Inflammatory macrophage (primary cell): ENCODE measurements at places on chromosomes 1 and 21.

GRCh38 chr1:26015358-26015757 is 6.2 kb upstream of the EXTL1 start:
- DNase-seq: peak; percentile 98

- DNase-seq: peak; percentile 32
Observed at GRCh38 chr1:225845571-225846259, 35.8 kb downstream of the EPHX1 start.

GRCh38 chr1:23408797-23409290 is 15.7 kb downstream of the TCEA3 start:
- DNase-seq: no peak

- no peak for DNase-seq
Observed at GRCh38 chr1:30764939-30765555, 7.5 kb upstream of the LAPTM5 start.

GRCh38 chr1:43405219-43405875 is 15.6 kb downstream of the SZT2 start:
- DNase-seq: no peak

DNA sequence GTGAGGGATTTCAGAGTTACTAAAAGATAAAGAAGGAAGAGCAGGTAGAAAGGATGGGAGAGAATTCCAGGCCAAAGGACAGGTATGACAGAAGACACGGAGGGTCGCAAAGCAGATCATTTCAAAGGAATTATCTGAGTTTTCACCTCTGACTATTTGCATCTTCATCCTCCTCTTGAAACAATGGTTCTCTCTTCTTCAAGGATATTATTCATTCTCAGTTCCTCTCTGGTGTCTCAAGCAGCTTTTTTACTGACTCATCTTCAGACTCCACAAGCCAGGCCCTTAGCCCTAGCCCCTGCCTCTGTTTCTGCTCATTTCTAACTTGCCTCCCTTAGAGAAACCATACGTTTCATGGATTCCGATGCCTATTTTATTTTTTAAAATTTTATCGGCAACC is 15.0 kb downstream of the DDX59 start:
- DNase-seq: peak; percentile 41

GRCh38 chr1:203567596-203567995 is 59.0 kb upstream of the ATP2B4 start:
- DNase-seq: no peak

GRCh38 chr21:16002874-16003466 is 273.2 kb downstream of the USP25 start:
- DNase-seq: no peak

- no peak for DNase-seq
Observed at GRCh38 chr1:81230983-81231728, 569.6 kb upstream of the ADGRL2 start.

DNA sequence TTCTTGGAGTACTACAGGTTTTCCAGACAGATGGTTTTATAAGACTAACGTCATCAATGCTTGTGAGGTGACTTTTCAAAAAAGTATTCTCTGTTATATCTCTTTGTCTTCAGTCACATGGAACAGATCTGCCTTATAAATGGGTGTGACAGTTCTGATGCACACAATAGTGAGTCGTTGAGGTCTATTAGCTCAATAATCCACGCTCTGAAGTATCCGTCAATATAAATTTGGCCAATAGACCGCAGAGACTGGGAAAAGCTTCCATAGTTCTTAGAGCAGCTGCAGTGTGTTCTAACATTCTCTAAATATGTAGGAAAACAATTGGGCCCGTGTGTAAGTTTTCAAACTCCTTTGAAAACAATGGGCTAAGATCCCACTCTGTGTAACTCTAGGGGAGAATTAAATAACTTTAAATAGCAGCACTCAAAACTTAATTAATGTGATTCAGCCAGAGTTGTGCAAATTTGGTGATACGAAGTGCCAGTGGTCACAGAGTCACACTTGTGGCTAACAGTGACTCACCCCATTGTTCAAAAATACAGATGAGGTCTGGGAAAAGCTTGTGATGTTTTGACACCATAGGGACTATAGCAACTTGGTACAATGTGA is 316.0 kb downstream of the LMO4 start:
- DNase-seq: no peak

GRCh38 chr1:183694066-183694465 is 41.0 kb upstream of the APOBEC4 start:
- peak; percentile 21 for DNase-seq

DNA sequence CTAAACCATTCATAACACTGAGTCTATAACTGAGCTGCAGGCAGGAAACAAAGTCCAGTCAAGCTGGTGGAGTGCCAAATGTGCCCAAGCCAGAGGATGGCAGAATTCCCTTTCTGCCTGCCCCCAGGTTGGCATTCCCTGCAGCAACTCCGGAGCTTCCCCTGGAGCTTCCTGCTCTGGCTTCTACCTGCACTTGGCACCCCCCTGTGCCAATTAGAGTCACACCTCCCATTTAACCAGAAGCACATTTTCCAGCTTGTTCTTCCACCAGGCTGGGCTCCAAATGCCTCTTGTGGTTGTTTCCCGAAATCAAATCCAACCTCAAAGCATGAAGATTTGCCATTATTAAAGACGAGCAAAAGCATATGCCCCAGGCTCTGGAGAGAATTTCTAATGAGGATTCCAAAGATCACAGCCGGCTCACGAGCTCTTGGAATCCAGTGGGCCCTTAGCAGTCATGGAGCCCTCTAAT is 294.5 kb downstream of the RRAGC start:
- no peak for DNase-seq

- DNase-seq: no peak
Observed at GRCh38 chr1:57033222-57034001, 67.6 kb upstream of the C8B start.

DNA sequence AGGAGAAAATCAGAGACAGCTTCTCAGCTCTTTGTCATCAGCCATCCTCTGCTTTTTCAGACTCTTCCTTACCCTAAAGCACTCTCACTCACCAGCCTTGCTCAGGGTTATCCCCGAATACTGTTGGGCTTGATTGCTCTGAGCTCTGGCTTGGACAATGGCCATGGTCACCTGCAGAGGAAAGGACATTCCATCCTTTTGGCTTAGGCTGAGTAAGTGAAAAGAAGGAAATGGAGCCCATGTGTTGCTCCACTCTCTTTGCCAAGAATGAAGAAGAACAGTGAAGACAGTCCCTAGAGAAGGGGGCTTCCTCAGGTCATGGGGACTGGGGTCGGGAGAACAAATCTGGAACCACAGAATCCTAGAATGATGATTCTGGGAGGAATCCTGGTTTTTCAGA is 2.3 kb downstream of the MTMR11 start:
- DNase-seq: no peak

GRCh38 chr1:77876884-77877283 is 11.5 kb upstream of the NEXN start:
- no peak for DNase-seq

- DNase-seq: no peak
Observed at GRCh38 chr1:229114850-229115365, 156.0 kb upstream of the RAB4A start.
